ENCODE measurements at places on chromosomes 1 and 21. TPM values are rescaled to one million over a fixed set of nuclear protein-coding genes. Genes with fewer than 3 reads are reported as not detected.

CFHR3 gene
- polyA plus RNA-seq = 0.42 TPM

EVA1C gene
- polyA plus RNA-seq = 3.1 TPM

C4BPA gene
- polyA plus RNA-seq = 0.69 TPM

SERTAD4 gene
- polyA plus RNA-seq = 3.6 TPM

S100A12 gene
- polyA plus RNA-seq = 1.3 TPM

ENAH gene
- polyA plus RNA-seq = 125 TPM

DNA sequence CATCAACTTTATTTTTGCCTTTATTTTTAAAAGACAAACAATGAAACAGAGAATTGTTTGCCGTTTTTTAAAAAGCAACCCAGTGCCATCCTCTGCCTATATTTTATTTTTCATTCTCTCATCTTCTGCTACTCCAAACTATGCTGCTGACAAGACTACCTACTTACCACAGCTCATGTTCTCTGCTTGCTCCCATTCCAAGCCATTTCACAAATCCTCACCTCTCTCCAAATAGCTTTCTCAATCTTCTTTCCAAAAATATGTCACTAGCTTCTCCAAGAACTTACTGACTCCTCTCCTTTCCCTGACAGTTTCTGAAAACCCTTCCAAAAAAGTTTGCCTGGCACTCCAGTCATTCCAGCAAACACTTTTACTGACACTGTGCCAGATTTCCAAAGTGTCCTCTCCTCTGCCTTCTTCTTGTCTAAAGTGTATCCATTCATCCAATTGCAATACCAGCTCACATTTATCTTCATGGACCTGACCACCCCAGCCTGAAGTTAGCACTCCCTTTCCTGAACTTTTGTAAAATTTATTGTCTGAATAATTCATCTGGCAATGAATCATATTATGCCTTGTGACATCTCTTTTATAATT lies 766.5 kb upstream of the B3GALT2 start:
- DNase-seq = no peak

DNA sequence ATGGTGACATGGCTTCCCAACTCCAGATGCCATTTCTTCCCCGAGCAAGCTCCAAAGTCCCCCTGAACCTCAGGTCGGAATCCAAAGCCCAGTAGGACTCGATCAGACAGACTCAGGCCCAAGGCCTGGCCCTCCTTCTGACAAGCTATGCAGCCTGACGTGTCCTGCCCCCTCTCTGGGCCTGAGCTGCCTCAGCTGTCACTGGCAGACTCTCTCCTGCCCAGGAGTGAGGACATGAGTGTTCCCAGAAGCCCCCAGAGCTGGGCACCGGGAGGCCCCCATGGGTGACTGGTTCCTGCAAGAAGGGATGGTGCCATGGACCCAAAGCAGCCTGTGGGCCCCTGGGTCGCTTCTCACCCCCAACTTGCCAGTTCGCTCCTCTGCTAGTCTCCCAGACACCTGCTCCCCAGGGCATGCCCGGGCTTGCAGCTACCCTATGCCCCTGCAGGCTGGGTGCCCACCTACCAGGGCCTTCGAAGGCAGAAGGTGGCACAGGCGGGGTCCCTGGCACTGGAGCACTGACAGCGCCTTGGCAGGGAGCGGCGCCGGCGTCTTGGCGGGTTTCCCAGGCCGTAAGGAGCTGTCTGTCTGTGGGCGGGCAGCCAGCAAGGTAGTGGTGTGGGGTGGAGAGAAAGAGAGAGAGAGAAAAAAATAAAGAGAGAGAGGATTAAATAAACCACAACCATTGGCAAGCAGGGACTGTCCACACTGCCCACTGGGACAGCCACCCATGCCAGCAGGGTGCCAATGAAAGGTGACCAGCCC lies 2.3 kb downstream of the EDN2 start:
- DNase-seq = no peak

DNA sequence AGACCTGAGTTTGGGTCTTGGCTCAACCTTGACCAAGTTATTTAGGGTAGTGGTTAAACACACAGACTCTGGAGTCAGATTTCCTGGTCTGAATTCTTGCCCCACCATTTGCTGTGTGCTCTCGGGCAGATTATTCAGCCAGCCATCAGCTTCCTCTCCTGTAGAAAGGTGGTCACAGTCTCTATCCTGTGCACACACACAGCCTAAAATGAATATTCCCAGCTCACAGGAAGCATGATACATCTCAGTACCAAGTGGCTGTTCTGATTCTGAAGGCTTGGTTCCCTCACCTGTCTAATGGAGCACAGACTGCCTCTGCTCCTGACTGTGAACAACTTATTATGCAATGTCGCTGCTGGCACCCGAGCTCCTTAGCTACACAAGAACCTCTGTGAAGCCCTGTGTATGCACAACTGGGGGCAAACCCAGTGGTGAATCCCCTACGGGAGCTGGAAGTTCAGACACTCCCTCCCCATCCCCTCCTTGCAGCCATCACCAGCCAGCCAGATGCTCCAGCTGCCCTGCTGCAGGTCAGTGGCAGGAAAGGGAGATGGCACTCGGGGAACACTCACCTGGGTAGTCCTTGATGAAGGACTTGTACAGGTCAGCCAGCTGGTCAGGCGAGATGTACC lies 13.7 kb downstream of the ENO1 start:
- DNase-seq = no peak

DNA sequence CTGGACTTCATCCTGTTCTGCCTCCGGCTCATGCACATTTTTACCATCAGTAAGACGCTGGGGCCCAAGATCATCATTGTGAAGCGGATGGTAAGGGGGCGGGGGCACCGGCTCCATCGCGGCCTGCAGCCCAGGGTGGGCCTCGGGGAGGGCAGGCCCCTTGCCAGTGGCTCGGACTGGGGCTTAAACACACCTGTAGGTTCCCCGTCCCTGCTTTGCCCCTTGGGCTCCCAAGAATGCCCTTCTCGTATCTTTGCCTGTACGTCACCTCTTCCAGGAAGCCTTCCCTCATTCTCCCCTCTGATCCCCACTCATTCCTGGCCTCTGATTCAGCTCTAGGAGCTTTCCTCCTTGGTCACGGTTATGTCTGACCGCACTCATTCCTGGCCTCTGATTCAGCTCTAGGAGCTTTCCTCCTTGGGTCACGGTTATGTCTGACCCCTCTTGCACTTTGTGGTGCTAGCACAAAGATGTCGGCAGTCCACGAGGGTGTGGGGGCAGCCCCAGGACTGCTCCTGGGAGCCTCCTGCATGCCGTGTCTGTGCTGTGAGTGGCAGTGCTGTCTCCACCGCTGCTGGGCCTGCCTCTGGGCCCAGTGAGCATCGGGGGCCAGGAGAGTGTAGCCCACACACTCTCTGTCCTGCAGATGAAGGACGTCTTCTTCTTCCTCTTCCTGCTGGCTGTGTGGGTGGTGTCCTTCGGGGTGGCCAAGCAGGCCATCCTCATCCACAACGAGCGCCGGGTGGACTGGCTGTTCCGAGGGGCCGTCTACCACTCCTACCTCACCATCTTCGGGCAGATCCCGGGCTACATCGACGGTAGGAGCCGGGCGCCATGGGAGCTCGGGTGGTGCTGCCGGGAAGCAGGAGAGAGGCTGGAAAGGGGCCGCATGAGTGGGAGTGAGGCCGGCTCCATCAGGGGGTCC lies 49.1 kb upstream of the LRRC3 start:
- no peak for DNase-seq

DNA sequence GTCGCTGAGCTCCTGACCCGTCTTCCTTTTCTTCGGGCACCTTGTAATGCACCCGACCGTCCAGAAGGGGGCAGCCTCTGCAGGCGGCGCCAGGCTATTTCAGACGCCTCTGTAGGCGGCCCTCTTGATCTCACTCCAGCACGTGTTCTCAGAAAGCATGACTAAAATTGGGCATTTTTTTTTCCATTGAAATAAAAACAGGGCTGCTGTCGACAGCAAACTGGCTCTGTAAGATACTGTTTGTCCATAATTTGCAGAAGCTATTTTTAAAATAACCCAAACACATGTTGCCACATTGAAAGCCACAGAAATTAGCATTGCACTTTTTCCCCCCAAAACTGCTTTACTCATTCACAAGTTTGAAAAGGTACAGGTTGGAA lies 78.0 kb downstream of the STUM start:
- no peak for DNase-seq

- no peak for DNase-seq
These were observed 46.7 kb downstream of the PHC2 start for GRCh38 chr1:33384040-33384812.

DNA sequence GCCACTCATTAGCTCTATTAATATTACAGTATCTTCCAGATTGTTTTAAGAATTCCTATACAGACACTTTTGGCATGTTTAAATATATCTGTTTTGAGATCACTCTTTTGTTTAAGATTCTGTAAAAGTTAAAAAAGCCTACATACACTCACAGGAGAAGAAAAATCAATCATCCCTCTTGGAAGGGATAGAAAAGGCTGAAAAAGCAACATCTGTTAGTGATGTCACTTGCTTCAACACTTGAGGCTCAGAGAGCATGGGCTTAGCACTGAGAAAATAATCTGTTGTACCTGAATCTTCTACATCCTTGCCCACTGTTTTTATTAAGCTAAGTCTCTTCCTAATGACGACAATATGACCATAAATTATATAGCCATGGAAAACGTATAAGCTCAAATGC lies 127.0 kb downstream of the ZP4 start:
- no peak for DNase-seq

DNA sequence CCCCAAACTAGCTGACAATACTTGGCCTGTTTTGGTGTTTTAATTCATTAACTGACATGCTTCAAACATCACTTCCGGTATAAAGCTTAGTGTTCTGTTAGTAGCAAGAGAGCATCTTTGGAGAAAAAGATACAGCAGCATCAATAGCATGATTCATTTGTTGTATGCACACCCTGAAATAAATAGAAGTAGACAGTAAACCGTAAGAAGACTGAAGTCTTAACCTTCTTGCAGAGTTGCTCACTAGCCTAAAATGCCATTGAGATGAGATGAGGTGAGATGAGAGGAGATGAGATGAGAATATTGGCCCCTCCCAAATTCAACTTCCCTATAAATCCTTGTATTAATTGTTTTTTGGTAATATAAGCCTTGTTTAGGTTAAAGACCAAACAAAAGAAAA lies 108.8 kb downstream of the TNFSF18 start:
- no peak for DNase-seq

DNA sequence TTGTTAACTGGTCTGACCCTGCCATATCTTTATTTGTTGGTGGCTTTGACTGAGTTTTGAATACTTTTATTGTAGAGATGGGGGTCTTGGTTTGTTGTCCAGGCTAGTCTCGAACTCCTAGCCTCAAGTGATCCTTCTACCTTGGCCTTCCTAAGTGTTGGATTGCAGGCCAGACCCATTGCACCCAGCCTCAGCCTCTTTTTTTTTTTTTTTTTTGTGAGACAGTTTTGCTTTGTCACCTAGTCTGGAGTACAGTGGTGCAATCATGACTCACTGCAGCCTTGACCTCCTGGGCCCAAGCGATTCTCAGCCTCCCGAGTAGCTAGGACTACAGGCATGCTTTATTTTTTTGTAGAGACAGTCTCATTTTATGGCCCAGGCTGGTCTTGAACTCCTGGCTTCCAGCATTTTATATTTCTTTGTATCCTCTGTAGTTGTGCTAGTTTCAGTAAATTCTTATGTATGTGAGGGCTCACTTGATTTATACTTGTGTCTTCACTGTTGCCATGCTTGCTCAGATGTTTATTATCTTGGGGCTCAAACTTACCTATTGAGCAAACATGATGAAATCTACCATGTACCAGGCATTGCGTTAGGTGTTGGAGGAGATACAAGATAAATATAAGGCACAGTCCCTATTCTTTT lies 24.1 kb downstream of the THRAP3 start:
- no peak for DNase-seq

- no peak for DNase-seq
These were observed 7.0 kb downstream of the SLC30A1 start for GRCh38 chr1:211571998-211572397.

GRCh38 chr1:247390116-247390791 lies 25.7 kb upstream of the NLRP3 start:
- peak; percentile 58 for DNase-seq

GRCh38 chr1:91555821-91556531 lies 55.3 kb downstream of the CDC7 start:
- no peak for DNase-seq

GRCh38 chr1:235326719-235327558 lies 1.0 kb downstream of the ARID4B start:
- DNase-seq = peak; percentile 20

DNA sequence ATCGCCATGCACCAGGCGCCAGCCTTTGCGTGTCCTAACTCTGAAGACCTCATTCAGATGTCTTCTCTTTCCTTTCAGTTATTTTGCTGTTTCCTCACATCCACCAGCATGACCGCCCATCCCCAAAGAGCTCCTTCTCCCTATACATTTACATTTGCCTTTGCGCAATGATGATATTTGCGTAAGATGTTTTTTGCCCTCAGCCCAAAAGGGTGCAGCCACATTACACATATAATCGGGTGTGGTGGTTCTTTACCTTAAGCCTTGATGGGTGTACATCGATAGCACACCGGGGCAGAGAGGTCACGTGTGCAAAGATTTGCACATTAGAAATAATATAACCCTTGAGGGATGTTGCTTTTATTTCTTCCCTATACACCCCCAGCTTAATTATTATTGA lies 192.8 kb downstream of the HUNK start:
- DNase-seq = no peak

- DNase-seq = peak; percentile 10
These were observed 7.1 kb upstream of the ZNF669 start for GRCh38 chr1:247111259-247111699.

DNA sequence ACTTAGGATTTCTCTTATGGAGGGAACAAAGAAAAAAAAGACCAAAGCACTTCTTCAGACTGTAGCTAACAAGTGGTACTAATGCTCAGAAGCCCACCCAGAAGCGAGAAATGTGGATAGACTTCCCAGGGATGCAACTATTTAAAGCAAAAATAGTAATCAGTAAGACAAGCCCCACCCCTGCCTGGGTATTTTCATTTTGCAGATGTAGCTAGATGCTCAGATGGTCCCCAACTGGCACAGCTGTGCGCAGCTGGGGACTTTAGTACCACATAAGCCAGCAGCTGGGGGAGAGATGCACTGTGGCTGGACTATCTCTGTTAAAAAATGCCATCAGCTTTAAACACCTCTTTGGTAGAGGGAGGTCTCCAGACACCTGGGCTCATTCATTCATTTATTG lies 77.8 kb upstream of the SPAG17 start:
- DNase-seq = no peak

- no peak for DNase-seq
These were observed 89.3 kb upstream of the EDEM3 start for GRCh38 chr1:184843732-184844495.

DNA sequence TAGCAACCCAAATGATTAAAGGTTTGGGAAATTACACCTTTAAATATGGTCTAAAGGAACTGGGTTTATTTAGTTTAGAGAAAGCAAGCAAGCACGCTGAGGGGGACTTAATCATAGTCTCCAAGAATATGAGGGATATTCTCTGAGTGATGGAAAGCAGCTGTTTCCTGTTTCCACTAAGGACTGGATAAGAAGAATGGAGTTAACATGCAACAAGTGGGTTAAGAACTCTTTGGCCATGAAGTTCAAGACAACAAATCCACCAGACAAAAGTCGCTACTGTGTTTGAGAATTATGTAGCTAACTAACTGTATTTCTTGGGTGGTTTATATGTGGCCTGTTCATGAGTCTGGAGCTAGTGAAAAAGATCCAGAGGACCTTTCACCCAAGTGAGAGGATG lies 85.7 kb downstream of the TGFB2 start:
- no peak for DNase-seq

- DNase-seq = no peak
These were observed 16.7 kb downstream of the SOAT1 start for GRCh38 chr1:179310291-179310690.

GRCh38 chr1:170448661-170449158 lies 83.3 kb upstream of the GORAB start:
- no peak for DNase-seq

All from right renal pelvis (tissue), 4 donors.